ENCODE measurements at places on chromosomes 7 and 10.

GRCh38 chr7:12032146-12032545 lies 178.9 kb upstream of the TMEM106B start:
- DNase-seq: no peak

DNA sequence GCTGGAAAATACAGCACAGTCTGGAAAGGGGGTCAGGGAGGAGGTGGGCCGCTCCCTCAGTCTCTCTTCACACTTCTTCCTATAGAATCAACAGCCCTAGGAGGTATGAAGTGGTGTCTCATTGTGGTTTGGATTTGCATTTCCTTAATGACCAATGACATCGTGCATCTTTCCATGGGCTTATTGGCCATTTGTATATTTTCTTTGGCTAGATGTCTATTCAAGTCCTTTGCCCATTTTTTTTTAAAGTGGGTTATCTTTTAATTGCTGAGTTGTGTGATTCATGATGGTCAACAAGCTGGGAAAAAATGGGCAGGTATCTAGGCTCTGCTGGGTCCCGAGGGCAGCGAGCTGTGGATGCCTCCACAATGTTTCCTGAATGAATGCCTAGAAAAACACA lies 29.1 kb downstream of the TMEM130 start:
- DNase-seq: no peak

- DNase-seq: no peak
These were observed 52.1 kb upstream of the NME8 start for GRCh38 chr7:37796138-37796775.

DNA sequence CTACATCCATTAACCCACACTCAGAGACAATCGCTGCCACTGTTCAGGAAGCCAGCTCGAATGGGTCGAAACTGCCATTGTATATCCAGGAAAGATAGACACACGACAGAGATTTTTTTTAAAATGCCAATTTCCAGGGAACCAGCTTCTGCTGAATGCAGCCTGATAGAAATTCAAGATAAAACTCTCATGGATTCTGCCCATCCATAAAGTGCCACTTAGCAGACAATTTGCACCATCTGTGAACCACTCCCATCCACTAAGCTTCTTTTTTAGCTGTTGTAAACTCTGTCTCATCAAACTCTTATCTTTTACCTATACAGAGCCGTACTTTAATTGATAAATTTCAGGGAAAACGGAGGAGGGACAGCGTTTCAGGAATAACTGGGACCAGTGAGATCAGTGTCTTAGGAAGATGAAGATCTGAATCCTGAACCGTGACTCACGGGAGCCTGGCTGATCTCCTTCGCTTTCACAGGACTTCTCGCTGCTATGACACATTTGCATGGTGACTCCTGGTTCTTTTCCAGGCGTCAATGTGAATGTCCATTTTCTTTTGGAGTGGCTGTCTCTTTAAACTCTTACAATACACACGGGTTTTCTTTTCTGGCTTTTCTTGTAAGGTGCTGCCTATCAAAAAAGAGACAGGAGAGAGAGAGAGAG lies 103.4 kb downstream of the FAM204A start:
- no peak for DNase-seq

DNA sequence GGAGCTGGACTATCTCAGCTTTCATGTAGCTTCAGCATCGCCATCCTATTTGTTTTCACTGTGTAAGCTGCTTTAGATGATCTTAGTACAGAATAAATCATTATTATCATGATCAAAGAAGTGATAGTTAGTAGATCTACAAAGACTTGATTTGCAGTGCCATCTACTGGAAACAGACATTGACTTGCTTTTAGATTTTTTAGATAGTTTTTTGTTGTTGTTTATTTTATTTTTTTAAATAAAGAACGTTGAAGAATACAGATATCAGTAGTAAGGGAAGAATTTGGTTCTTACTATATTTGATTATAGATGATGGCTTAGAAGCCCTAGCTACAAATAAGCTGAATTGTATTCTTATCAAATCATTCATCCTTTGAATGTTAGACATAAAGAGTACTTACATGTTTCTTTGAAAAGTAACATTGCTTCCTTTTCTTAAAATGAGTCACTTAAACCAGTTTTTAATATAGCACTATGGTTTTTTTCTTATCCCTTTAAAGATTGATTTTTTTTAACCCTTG lies 6.3 kb upstream of the SFMBT2 start:
- DNase-seq: no peak

DNA sequence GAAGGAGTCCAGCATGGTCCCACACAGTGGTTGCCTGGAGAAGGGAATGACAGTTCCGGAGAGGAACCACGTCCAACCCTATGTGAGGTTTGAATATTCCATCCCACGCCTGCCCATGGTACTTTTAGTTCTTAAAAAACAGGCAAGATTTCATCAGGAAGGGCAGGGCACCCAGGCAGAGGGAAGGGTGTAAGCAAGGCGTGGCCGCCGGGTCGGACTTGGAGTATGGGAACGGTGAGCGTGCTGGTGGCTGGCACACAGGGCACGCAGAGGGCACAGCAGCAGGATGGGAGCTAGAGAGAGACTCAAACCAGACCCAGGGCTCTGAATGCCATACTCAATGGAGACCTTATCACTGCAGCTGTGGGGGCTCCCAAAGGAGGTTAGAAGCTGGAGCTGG lies 34.3 kb downstream of the FAM53B start:
- DNase-seq: no peak

- DNase-seq: no peak
These were observed 1.6 kb downstream of the VPS26A start for GRCh38 chr10:69125554-69125953.

All from mesothelial cell of epicardium (in vitro differentiated cells).